GM03348 (cell line): ENCODE measurements at places on chromosomes 13 and 19.

- DNase-seq, result no peak
Measured at GRCh38 chr13:87234981-87235380, 436.2 kb upstream of the SLITRK5 start.

DNA sequence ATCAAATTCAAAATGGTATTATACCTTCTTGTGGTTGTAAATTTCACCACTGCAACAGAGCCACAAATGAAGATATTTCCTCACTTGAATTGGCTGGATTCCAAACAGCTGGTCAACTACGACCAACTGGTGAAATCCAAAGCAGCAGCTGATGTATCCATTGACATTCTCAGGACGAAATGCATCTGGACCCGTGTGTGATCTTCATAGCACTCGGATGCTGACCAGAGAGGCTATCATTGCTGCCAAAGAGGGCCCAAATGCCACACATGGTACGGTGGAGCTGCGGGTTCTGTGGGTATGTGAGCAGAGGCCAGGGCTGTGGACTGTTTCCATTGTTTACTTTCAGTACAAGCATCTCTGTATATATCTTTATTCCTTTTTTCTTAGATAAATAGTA, 25.6 kb upstream of the PCCA start:
- DNase-seq, result no peak

DNA sequence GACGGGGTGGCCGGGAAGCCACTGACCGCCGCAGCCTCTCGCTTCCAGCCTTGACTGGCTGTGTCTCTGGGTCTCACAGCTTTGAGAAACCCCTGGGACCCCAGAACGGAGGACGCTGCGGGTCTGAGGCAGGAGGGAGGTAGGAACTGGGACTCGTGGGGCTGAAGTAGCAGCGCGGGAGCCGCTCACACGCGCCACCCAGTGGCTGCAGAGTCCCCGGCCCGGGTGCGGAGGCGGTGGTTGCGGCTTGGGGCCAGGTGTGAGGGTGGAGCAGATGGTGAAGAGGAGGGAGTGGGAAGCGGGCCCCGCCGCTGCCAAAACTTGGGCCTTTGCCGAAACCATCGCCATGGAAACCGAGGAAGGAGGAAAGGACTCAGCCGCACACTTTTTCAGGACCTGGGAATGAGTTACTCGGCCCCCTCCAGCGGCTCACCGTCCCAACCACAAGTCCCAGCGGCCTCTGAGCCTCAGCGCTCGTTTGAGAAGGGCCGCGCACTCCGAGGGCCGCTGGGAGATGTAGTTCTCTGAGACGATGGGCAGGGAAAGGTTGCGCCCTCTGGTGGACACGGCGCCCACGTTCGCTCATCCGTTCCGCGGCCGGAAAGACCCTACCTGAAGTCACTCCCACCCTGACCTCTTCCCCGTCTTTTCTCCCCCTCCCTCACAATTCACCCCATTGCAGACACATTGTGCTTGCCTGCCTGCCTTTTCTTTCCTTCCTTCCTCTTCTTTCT, 2.2 kb upstream of the SLC17A7 start:
- DNase-seq, result peak; percentile 95

DNA sequence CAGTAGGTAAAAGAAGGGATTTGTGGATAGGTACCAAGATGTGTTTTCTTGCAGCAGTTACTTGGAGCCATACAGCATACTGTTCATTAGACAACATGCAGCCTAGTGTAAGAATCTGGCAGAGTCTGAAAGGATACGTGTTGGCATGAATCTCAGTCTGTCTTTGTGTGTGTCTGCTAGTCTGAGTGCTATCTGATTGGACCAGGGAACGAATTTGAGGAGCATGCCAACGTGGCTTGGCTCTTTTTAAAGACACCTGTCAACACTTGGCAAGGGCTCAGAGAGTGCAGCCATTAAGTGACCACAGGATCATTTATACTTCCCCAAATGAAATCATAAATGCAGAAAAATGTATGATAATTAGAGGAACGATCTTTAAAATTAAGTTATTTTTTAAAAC, 27.6 kb upstream of the ATXN8OS start:
- DNase-seq, result no peak

DNA sequence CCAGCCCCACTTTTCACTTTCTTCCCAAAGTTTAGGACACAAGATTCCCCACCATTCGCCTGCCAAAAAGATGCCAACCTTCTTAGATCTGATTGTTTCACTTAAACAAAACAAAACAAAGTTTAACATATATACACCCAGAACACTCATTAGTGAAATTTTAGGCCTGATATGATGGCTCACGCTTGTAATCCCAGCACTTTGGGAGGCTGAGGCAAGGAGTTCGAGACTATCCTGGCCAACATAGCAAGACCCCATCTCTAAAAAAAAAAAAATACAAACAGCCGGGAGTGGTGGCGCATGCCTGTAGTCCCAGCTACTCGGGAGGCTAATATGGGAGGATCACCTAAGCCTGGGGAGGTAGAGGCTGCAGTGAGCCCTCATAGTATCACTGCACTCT, 4.9 kb downstream of the PGPEP1 start:
- DNase-seq, result no peak

GRCh38 chr13:110937511-110938285, 22.8 kb upstream of the ANKRD10 start:
- DNase-seq, result no peak
